Left forelimb (tissue), 1 donor: ENCODE measurements at places on chromosomes 13 and 19.

- DNase-seq, result no peak
These were observed 26.8 kb downstream of the COG6 start for GRCh38 chr13:39682310-39682709.

GRCh38 chr19:50790922-50791467 lies 780 bp downstream of the ACP4 start:
- DNase-seq, result no peak

GRCh38 chr19:35171730-35172129 lies 17.2 kb downstream of the FXYD5 start:
- DNase-seq, result no peak

DNA sequence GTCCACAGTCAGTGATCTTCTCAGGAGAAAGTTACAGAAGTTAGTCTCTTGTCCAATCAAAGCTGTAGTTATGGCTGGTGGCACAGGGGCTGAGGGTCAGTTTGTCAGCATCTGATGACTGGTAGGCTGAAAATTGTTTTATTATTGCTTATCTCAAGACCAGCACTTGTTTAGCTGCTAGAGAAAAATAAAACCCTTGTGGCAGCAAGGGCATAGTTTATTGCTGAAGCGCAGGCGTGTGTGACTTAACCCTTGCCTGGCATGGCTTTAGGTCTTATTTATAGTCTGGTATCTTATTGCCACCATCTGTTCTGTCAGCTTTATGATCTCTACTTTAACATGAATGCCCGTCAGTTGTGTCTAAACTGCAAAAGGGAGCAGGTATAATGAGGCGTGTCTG lies 154.7 kb downstream of the USP12 start:
- DNase-seq, result no peak

GRCh38 chr13:51998723-51999509 lies 12.3 kb downstream of the ATP7B start:
- DNase-seq, result no peak

DNA sequence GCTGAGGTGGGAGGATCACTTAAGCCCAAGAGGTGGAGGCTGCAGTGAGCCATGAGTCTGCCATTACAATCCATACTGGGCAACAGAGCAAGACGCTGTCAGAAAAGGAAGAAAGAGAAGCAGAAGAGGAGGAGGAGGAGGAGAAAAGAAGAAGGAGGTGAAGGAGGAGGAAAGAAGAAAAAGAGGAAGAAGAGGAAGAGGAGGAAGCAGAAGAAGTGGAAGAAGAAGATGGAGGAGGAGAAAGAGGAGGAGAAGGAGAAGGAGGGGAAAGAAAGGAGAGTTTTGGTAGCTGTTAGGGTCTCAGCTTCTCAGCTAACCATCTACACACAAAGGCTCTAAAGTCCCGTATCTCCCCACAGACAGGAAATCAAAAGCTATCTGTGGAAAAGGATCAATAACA lies 23.7 kb upstream of the PLEKHF1 start:
- DNase-seq, result no peak

DNA sequence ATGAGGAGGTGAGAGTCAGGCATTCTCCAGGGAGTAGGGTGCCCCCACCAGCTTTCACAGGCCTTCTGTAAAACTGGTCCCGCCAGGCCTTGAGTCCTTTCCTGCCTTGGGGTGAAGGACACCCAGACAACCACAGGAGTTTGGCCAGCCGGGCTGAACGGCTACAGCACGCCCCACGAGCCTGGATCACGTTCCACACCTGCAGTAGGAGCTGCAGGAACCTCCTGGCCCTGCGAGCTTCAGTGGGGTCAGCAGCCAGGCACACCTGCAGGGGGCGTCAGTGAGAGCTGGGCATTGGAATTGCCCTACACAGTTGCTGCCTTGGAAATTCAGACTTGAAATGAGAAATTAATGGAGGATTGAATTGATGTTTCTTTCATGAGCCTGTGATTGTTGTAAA lies 45.7 kb downstream of the COL4A2 start:
- peak; percentile 38 for DNase-seq

DNA sequence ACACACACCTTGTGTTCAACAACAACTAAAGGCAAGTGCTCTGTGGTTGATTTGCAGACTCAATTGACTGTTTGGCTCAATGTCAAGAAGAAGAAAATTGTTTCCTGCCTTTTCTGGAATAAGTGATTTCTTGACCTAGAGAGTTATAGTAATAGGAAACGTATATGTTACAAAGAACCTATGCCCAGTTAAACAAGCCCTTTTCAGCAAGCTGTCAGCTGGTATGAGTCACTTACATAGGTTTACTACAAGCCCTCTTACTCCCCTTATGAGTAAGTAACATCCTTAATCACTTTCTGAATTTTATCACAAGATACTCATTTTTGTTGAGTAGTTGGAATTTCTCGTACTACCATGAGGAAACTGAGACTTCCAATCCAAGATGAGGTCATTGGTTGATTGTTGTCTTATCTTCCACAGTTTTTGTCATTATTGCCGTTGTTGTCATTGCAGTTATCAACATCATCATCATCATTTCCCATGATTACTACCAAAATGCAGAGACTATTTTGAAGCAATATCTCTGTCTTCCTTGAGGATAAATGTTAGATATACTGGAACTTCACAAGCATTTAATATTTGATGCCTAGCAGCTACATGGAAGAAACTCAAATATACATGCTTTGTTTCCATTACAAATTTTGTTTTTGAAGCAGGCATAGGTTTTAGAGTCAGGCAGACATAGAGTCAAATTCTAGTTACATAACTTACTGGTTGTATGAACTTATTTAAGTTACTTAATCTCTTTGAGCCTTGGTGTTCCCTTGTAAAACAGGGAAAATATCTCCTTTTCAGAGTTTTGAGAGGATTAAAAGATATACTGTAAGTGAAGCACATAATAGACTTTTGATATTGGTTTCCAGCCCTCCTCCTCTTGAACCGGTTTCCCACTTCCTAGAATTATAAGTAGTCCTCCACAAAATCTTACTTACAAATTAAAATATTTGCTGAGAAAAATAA lies 106.0 kb downstream of the RAP2A start:
- DNase-seq, result no peak

GRCh38 chr13:38899571-38899970 lies 91.1 kb downstream of the STOML3 start:
- no peak for DNase-seq
